ENCODE measurements at places on chromosomes 1 and 21.

GRCh38 chr1:160576390-160576789 is 2.9 kb downstream of the CD84 start:
- no peak for DNase-seq

GRCh38 chr1:159266832-159267231 is 35.3 kb upstream of the FCER1A start:
- no peak for DNase-seq

DNA sequence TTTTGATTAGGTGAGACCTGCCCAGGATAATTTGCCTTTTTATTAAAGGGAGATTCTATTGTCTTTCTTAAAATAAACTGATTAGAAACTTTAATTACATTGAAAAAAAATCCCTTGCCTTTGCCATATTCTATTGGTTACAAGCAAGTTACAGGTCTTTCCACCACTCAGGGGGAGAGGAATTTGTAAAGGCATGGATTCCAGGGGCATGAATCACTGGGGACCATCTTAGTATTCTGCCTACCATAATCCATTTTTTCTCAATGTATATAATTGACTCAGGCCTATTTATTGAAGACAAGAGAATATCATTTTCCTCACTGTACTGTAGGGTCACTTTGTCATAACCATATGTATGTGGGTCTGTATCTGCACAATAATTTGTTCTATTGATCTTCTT is 124.3 kb upstream of the PDE4B start:
- DNase-seq, result no peak

- no peak for DNase-seq
Observed at GRCh38 chr1:74824497-74825107, 91.7 kb downstream of the TYW3 start.

DNA sequence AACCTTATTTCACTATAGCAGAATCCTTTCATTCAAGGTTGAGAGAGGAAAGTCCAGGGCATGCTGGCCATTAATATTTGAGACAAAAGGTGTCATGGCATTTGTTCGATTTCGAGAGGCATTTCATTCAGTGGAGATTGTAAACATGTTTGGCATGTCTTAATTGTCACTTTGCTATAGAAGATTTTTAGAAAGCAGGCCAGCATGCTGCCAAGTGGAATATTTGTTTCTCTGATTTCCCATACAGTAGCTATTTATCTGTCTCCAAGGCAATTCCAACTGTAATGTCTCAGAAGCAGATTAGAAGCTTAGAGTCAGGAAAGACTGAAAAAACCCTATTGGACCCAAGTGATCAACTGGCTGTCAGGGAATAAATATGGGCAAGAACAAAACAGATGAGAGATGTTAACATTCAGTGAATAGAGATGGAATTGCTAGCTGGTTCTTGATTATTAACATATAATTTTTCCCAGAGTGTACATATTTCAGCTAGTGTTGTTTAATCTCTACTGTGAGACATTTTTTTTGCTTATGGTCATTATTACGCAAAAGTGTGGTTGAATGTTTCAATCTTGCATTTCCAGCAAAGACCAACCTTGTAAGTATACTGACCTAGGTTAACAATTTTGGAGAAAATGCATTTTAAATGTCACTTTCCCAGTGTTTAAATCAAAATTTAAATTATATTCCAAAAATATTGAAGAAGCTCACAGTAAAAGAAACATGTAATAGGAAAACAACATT is 174.6 kb downstream of the KCNK2 start:
- no peak for DNase-seq

GRCh38 chr1:45470306-45470798 is 20.6 kb downstream of the TESK2 start:
- DNase-seq, result no peak

- no peak for DNase-seq
Observed at GRCh38 chr1:63041660-63042059, 257.7 kb downstream of the ATG4C start.

DNA sequence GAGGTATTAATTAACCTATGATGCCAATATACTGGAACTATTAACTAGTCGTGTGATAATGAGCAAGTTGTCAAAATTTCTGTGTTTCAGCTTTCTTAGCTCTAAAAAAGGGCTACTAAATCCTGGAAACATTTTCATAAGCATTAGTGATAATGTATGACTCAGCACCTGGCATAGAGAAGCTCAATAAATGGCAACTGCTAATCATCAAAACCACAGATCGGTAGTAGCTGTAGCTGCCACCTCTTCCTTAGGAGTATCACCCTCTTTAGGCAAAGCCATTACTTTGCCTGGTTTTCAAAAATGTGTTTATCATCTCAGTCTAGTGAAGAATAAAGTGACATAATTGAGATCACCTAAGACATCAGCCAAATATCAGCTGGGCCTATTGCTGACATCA is 75.5 kb downstream of the TPR start:
- DNase-seq, result no peak

DNA sequence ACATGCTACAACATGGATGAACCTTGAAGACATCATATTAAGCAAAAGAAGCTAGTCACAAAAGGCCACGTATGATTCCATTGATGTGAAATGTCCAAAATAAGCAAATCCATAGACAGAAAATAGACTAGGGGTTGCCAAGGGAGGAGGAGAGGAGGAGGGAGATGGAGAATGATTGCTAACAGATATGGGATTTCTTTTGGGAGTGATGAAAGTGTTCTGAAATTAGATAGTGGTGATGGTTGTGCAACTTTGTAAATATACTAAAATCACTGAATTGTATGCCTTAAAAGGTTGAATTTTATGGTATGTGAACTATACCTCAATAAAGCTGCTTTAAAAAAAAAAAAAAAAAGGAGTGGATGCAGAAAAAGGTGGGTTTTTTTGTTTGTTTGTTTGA is 7.6 kb downstream of the CLSTN1 start:
- no peak for DNase-seq

DNA sequence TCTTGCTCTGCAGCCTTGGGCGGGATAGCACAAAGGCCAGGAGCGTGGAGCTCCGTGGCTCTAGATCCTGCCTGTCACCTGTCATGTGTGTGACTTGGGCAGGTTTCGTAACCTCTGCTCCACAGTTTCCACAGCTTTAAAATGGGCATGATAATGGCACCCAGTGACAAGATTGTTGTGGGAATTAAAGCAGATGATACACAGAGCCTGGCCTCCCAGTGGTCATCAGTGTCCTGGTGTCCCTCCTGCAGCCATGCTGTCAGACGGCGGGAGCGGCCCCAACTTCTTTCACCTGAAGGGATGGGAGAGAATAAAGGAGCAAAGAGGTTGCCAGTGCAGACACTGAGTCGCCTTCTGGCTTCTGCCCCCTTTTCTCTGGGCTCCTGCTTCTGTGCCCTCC is 61.5 kb downstream of the SLC37A1 start:
- no peak for DNase-seq

- no peak for DNase-seq
Observed at GRCh38 chr1:114286179-114286578, 132.5 kb upstream of the SYT6 start.

DNA sequence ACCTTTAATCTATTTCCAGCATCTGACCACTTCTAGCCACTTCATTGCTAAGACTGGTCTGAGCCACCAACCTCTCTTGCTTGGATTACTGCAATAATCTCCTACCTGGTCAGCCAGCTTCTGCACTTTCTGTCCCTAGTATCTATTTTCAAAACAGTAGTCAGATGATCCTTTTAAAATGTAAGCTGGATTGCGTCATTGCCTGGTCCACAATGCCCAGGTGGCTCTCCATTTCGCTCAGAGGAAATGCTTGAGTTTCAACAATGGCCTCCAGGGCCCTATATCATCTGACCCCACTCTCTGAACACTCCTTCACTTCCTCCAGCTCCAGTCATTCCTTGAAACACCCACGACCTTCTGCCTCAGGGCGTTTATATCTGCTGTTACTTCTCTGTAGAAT is 2.3 kb downstream of the FYB2 start:
- no peak for DNase-seq

- DNase-seq, result no peak
Observed at GRCh38 chr1:61925591-61926298, 183.5 kb downstream of the PATJ start.

- no peak for DNase-seq
Observed at GRCh38 chr1:150221552-150221951, 14.4 kb downstream of the ANP32E start.

GRCh38 chr1:101284622-101285218 is 47.9 kb downstream of the S1PR1 start:
- no peak for DNase-seq

DNA sequence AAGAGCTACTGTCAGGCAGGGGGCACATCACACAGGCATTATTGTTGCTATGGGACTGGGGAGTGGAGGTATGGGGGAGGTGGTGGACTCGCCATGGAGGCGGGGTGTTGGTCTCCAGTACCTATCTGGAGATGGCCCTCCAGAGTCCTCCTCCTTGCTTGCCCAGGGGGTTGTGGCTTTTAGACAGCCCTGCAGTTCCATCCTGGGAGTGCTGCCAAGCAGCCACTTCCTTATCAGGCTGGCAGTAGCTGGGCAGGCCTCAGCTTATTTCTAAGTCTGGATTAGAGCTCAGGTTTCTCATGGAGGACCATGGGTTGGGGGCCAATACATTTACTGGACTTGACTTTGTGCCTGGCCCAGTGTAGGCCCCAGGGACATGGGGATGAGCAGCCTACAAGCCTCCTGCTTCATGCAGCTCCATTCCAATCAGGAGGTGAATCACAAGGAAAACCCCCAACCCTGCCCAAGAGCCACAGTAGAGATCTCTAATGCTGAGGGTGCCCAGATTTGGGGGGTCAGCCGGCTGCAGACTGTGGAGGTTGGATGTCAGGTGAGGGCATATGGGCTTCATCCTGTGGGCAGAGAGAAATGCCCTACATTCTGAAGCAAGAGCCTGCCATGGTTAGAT is 210.7 kb upstream of the EDN2 start:
- DNase-seq, result no peak

DNA sequence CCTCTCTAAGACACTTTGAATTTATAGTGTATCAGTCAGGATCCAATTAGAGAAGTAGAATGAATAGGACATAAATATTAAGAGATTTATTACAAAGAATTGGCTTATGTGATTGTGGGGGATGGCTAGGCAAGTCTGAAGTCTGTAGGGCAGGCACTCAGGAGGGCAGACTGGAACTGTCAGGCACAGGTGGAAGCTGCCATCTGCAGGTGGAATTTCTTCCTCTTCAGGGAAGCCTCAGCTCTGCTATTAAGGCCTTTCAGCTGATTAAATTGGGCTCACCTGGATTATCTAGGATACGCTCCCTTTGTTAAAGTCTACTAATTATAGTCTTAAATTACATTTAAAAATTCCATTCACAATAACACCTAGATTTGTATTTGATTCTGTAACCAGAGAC is 92.0 kb upstream of the HAO2 start:
- DNase-seq, result no peak

GRCh38 chr1:216523449-216524190 is 100.4 kb upstream of the USH2A start:
- no peak for DNase-seq

DNA sequence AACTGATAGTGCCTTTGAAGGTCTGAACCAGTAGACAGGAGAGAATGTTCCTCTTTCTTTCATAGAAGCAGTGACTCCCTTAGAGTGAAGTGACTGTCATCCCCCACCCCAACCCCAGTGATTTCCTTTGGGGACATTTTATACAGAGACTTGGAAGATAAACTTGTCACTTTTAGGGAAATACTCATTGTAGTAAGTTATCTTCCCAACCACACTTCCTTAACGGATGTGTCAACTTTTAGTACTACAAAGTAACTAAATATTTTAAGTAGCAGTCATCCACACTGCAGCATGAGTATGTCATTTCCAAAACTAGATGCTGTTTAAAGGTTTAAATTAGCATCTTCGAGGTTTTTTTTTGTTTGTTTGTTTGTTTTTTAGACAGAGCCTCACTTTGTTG is 13.7 kb downstream of the LRRC8B start:
- DNase-seq, result no peak

- DNase-seq, result no peak
Observed at GRCh38 chr1:231604276-231604621, 22.3 kb upstream of the DISC1 start.

DNA sequence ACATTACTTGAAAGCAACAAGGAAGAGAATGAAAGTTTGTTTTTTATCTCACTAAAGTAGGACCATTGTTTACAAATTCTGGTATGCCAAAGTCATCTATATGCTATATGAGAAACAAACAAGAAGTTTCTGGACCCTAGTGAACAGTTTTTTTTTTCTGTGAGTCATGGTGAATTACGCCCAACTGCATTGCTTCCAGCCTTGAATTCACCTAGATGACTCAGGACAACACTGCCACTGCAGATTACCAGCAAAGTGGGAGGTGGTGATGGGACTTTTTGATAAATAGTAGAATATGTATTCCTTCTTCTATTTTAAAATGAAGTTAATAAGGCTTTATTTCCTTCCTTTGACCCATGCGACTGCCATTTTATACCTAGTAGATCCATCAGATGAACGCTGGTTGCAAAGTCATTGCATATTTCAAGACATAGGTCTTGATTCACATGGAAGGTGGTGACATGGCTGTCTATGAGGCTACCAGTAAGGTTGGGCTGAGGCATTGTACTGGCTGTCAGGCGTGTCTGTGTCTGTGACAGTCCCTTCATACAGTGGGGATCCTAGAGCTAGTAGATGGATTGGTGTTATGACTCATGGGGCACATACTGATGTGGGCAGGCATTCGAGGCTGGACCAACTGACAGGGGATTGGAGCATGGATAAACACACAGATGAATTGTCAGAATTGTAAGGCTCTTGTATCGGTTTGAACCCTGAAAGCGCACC is 49.1 kb upstream of the APOBEC4 start:
- no peak for DNase-seq

- no peak for DNase-seq
Observed at GRCh38 chr1:79781261-79781660, 774.7 kb upstream of the ADGRL4 start.

DNA sequence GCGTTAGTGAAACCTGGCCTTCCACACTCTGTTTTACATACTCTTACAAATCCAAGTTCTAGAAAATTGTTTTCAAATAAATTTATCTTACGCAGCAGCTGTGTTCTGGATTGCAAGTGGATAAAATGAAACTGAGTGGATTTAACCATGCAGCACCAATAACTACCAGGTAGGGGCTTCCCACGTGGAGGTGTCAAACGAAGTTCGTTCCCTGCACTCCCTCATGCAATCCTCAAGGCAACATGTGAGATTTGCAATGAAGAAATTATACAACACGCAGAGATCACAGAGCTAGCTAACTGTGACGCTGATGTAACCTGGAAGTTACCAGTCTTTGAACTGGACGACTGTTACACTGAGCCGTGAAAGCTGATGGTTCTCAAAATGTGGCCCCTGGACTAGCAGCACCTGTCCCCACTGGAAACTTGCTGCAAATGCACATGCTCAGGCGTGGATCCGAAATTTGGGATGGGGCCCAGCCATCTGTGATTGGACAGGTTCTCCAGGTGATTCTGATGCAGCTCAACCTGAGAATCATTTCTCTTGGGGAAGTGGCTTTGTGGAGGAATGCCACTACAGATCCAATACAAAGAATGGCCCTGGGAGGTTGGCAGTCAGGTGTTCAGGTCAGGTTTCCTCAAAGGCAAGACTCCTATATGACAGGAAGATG is 36.3 kb downstream of the RSPH1 start:
- DNase-seq, result no peak

- DNase-seq, result peak; percentile 76
Observed at GRCh38 chr1:32107742-32108661, at the start of gene KPNA6. TSS of gene KPNA6 (plus strand) at chr1:32108056. CDS start at chr1:32108131, 75 bp downstream.

All from activated CD4-positive, alpha-beta T cell treated with anti-CD3 and anti-CD28 coated beads, Interleukin-2, amount 50 U/mL, for 24 hours (primary cell).